ENCODE measurements at places on chromosomes 3 and 15.
A peak's percentile ranks its signal among the peaks of the same experiment; 100 is the strongest.

GRCh38 chr3:72888546-72889309, 882 bp downstream of the GXYLT2 start:
- no peak for DNase-seq

GRCh38 chr3:36219398-36219797, 160.9 kb upstream of the STAC start:
- peak; percentile 49 for DNase-seq

- no peak for DNase-seq
Observed at GRCh38 chr3:130517602-130518001, 625 bp downstream of the COL6A6 start.

- DNase-seq: no peak
Observed at GRCh38 chr3:133444423-133444774, 44.5 kb downstream of the BFSP2 start.

DNA sequence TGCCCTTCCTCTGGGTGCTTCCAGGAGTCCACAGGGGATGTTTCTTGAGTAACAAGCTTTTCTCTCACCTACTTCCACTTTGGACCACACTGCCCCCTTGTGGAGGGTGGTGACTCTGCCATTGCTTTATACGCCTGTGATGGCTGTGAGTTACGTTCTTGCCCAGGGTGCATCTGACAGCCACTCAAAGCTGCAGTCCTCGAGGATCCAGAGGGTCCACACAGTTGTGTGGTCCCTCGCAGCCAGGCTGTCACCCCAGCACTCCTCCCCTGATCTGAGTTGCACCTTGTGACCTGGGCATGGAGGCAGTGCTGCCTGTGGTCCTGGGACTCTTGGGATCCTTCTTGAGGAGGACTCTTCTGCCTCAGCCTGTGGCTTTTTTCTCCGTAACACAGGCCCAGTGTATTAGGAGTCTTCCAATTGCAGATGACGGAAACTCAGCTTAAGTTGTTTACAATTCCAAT, 23.4 kb downstream of the FOXL2 start:
- peak; percentile 80 for DNase-seq

DNA sequence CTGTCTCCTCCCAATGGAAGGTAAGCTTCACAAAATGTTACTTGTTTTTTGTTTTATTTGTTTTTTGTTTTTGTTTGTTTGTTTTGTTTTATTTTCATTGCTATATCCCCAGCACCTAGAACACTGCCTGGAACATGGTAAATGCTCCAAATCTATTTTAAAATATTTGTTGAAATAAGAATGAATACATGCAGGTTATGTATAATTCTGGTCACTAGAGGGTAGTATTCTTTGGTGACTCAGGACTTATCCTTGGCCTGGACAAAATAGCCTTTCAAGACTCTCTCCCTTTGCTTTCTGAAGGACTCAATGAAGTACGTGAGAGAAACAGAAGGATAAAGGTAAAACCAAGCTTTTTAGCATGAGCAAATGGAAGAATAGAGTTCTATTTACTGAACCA, 46.9 kb upstream of the PPP2R3A start:
- DNase-seq: peak; percentile 51
